Head of caudate nucleus (tissue), 42 donors: ENCODE measurements at places on chromosomes 16 and 17.

DNA sequence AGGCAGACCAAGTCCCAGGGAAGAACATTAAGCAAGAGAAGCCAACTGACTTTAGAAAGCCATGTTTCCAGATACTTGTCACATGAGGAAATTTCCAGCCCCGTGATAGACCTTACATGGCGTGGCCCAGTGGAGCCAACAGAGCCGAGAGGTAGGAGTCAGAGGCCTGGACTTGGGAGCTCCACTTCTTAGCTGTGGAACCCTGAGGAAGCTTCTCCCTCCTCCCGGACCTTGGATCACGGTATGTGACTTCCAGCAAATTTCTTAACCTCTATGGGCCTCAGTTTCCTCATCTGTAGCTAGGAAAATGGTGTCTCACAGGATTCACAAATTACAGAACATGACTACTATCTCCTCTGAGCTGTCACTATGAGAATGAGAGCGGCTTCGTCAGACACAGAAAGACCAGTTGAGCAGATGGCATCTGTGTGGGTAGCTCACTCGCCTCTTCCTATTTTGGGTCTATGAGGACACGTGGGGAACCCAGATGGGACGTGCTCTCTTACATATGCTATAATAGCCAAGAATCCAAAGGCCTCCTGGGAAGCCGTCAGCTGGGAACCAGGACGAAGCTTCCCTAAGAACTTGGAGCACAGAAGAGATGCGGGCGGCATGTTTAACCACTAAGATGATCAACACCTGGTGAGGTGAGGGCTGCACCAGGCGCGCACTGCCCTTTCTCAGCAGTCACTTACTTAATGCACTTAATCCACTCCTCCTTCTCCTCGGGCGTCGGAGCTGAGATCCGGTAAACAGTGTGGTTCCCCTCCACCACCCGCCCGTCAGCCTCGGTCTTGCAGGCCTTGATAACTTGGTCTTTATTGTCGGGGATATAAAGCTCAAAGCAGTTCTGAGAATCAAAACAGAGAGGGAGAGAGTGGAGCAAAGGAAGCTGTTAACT is 102.3 kb downstream of the CYTH1 start:
- no peak for DNase-seq

DNA sequence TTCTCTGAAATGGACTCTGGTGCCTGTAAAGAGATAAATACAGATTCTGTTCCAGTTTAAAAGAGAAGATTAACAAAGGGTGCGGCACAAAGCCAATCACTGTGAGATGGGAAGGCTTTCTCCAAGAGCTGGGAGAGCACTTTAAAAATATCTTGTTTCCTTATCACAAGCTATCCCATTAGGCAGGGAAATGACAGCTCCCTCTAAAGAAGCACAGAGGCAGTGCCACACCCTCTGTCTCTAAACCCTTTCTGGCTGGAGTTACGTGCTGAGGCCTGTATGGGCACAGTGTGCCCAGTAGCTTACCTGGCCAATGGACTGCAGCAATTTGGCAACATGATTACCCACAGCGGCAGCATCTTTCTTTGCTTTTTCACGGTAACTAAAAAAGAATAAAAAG is 9.0 kb upstream of the TERB1 start:
- no peak for DNase-seq

- DNase-seq, result no peak
Measured at GRCh38 chr17:56064506-56064905, 88.8 kb upstream of the ANKFN1 start.

- no peak for DNase-seq
Measured at GRCh38 chr16:89119166-89119621, 25.5 kb downstream of the ACSF3 start.

DNA sequence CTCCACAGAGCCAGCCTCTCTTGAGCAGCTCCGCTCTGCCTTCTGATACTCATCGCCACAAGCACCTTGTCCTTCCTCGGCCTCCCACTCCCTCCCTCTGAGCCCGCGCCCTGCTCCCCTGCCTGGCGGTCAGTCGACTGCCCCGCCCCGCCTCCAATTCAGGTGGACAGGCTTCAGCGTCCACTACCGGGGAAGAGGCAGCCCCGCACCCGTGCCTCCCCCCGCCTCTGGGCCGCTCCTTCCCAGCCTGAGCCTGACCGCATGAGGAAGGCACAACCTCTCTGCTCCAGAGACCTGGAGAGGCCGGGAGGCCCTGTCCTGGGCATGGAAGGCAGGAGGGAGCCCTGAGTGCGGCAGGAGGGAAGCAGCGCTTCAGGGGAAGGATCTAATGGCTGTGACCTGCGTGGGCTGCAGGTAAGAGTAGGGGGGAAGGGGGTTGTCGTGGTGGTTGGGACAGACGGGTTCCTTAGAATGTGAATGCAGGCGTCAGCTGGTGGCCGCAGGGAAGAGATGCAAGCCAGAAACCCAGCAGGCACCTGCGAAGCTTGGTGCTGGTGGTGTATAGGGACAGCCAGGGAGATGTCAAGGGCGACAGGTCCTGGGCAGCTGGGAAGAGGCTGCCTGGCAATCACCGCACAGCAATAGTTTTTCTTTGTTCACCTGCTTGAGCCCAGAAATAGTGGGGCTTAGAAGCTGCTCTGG is 3.0 kb upstream of the SLC6A4 start:
- no peak for DNase-seq
